ENCODE measurements at places on chromosomes 12 and 14. TPM values are rescaled to one million over a fixed set of nuclear protein-coding genes. Genes with fewer than 3 reads are reported as not detected.
A peak's percentile ranks its signal among the peaks of the same experiment; 100 is the strongest.

The ST8SIA1 gene
- total RNA-seq, result 0.07 TPM

The CLEC14A gene
- total RNA-seq, result 256 TPM

The GPR68 gene
- 1.3 TPM for total RNA-seq

The CLEC4D gene
- total RNA-seq, result not detected

The CIROP gene
- total RNA-seq, result not detected

The CPSF6 gene
- total RNA-seq, result 44.2 TPM

The P2RX2 gene
- not detected for total RNA-seq

The FKBP3 gene
- total RNA-seq, result 36.6 TPM

The ARHGEF25 gene
- 5.3 TPM for total RNA-seq

The KERA gene
- total RNA-seq, result not detected

The KLRK1 gene
- total RNA-seq, result not detected

The CKAP4 gene
- total RNA-seq, result 168 TPM

The CCDC60 gene
- total RNA-seq, result not detected

The ASB8 gene
- 19.3 TPM for total RNA-seq

The KLRB1 gene
- not detected for total RNA-seq

The BICDL1 gene
- total RNA-seq, result not detected

GRCh38 chr12:54463034-54463433 is 10.4 kb downstream of the GTSF1 start:
- no peak for DNase-seq

GRCh38 chr12:47841501-47841900 is 21.8 kb upstream of the HDAC7 start:
- no peak for DNase-seq

- no peak for DNase-seq
Observed at GRCh38 chr12:111454311-111454710, 48.6 kb downstream of the SH2B3 start.

GRCh38 chr14:62079038-62079437 is 316.8 kb downstream of the SNAPC1 start:
- DNase-seq, result no peak

GRCh38 chr14:102396521-102396920 is 33.8 kb downstream of the TECPR2 start:
- no peak for DNase-seq

GRCh38 chr14:92259613-92260357 is 63.2 kb upstream of the SLC24A4 start:
- DNase-seq, result no peak

- peak; percentile 26 for DNase-seq
Observed at GRCh38 chr14:29548948-29549370, 378.7 kb downstream of the PRKD1 start.

- DNase-seq, result no peak
Observed at GRCh38 chr12:83141460-83141994, 454.8 kb downstream of the TMTC2 start.

DNA sequence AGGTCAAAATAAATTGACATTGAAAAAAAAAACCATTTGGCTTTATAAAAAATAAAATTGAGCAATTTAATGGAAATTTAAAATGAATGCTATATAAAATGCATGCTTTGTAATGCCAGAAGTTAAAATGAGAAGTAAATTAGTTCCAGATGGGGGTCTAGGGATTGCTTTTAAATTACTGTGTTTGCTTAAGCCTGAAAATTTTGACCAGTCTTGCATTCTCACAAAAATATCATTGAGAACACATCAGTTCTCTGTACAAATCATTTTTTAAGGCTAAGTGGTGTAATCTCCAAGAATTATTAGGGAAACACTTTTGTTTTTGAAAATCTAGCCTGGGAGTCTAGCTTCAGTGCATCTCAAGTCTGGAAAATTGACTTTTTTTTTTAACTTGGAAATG is 90.7 kb downstream of the RERG start:
- DNase-seq, result no peak

- no peak for DNase-seq
Observed at GRCh38 chr12:132094269-132094891, 49.7 kb downstream of the DDX51 start.

DNA sequence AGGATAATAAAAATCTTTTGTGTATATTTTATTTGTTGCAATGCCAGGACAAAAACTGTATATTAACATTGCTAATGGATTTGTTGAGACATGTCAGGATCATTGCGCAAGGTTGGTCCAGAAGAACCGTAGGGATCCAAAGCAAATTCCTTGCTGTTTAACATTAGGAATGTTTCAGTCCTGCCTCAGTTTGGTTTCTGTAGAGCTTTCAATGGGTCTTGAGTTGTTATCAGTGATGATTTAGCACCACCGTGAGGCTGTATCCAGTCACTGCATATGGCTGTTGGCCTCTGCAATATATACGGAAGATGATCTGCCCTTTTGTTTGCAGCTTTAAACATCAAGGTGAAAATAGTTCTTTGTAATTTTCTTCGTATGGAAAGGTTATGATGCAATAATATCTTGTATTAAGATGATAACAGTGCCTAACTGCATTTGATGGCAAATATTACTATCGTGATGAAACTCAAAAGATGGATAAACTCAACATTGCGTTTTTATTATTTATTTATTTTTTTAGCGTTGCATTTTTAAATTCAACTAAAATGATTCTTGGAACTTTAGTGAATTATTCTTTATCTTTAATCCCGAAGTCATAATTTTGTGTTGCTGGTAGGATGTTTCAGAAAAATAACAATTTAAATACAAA is 231.2 kb downstream of the AKAP6 start:
- DNase-seq, result peak; percentile 26

GRCh38 chr12:51017452-51017851 is 8.7 kb downstream of the SLC11A2 start:
- DNase-seq, result no peak

DNA sequence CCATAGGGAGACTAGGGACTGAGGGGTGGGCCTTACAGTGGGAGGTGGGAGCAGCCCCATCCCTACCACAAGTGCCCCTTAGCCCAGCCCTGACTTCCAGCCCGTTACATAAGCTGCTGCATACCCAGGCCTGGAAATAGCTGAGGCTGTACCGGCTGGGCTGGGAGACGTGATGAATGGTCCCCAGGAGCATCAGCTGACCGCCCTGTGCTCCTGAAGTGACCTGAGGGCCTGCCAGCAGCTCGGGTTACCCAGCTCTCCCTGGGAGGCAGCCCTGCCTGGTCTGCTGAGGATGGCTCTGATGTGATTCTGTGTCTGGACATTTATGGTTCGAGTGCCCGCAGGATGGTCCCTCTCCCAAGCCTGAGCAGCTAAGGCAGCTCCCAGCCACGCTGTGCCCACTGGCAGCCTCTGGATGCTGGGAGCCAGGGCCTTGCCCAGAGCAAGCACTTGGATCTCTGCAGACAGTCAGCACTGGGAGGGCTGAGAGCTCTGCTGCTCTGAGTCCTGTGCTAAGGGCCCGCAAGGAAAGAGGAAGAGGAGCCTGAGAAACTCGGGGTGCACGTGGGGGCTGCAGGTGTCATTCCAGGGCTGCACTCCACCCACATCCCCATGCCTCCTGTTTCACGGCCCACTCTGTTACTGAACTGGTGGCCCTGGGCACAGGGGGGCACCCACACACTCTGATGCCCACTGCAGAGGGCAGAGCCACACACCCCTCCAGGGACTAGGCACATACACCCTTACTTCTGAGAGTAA is 20.5 kb downstream of the TAMALIN start:
- DNase-seq, result no peak

- DNase-seq, result no peak
Observed at GRCh38 chr12:110337912-110338710, 57.1 kb downstream of the ATP2A2 start.

- no peak for DNase-seq
Observed at GRCh38 chr12:110861729-110862128, 14.9 kb downstream of the CCDC63 start.

- peak; percentile 29 for DNase-seq
Observed at GRCh38 chr12:570921-571794, 92.1 kb downstream of the NINJ2 start.

DNA sequence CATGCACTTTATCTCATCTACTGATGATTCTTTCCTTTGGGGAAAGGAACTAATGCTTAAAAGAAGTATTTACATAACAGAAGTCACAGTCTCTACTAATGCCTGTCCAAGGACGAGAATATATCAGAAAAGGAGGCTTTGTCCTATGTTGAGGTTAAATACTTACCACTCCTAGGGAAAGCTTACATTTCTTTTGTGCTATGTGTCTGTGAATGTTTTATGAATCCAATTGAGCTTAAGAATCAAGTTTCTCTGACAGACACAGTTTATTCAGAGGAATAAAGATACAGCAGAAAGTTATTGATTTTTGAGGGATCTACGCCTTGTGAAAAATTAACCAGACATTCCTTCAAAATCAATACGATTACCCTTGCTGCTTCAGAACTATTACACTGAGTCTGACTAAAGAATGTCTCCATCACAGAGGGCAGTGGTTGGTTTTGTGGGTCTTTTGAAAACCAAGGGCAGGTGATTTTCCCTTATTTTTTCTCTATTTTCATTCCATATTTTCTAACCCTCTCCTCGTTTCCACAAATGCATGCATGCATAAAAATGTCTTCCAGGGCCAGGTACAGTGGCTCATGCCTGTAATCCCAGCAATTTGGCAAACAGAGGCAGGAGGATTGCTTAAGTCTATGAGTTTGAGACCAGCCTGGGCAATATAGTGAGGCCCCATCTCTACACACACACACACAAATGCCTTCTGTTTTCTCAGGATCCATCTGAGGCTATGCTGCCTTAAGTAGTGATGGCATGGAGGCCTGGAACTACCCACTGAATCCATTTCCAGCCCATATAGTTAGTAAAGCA is 1095.1 kb downstream of the GALC start:
- no peak for DNase-seq

- no peak for DNase-seq
Observed at GRCh38 chr14:65287264-65288131, 125.0 kb upstream of the FUT8 start.

DNA sequence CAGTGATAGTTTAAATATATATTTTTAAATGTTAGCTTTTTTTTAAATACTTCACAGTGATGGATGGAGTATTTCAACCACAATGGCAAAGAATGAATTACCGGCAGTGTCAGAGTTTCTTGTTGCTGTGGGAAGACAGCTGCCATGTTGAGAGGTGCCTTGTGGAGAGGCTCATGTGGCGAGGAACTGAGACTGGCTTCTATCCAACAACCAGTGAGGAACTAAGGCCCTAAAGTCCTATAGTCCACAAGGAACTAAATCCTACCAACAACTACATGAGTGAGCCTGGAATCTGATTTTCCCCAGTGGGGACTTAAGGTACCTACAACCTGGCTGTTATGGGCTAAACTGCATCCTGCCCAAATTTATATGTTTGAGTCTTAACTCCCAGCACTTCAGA is 220.2 kb upstream of the PLEKHG7 start:
- DNase-seq, result no peak

Measured in pulmonary artery endothelial cell (primary cell).